ENCODE measurements at places on chromosomes 4 and X.

DNA sequence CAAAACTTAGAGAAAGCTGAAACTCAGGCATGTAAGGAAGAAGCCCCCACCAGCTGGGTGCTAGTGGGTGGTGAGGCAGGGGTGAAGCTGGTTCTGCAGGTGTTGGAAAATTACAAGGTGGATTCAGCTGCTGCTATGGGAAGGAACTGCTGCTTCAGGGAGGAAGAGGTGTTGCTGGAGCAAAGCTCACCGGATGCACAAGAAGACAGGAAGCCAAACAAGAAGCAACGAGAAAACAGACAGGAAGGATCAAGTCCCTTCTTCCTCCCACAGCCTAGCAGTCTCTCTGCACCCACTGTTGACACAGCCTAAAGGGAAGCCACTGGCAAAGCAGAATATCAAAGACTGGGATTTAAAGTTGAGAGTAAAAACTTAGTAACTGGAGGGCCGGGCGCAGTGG, 100.2 kb upstream of the JADE1 start:
- no peak for DNase-seq

- peak; percentile 52 for DNase-seq
Measured at GRCh38 chr4:26028793-26029567, 115.0 kb downstream of the SMIM20 start.

DNA sequence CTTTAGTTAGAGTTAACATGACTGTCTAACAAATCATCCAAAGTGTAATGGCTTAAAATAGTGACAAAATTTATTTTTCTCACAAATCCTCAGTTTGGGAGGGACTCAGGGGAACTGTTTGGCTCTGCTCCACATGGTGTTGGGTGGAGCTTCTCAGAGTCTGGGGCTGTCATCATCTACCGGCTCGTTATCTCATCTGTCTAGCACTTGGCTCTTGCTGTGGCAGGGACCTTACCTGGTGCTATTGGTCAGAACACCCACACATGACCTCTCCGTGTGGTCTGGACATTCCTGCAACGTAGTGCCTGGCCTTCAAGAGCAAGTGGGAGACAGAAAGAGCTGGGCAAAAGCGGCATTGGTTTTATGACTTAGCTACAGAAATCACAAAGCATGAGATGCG, 866.9 kb upstream of the FRG1 start:
- no peak for DNase-seq

DNA sequence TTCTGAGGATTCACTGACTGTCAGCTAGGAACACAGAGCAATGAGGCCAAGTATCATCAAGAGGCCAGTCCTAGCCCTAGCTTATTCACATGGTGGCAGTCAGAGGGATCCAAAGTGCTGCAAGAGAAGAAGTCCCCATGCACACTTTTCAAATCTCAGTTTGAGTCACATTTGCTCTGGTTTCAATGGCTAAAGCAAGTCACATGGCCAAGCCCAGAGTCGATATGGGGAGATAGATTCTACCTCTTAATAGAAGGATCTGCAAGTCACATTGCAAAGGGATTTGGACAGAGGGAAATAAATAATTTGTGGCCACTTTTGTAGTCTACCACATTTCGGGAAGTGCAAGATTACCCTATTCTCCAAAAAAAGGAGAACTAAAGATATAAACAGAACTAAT, 3.7 kb upstream of the LCORL start:
- no peak for DNase-seq

DNA sequence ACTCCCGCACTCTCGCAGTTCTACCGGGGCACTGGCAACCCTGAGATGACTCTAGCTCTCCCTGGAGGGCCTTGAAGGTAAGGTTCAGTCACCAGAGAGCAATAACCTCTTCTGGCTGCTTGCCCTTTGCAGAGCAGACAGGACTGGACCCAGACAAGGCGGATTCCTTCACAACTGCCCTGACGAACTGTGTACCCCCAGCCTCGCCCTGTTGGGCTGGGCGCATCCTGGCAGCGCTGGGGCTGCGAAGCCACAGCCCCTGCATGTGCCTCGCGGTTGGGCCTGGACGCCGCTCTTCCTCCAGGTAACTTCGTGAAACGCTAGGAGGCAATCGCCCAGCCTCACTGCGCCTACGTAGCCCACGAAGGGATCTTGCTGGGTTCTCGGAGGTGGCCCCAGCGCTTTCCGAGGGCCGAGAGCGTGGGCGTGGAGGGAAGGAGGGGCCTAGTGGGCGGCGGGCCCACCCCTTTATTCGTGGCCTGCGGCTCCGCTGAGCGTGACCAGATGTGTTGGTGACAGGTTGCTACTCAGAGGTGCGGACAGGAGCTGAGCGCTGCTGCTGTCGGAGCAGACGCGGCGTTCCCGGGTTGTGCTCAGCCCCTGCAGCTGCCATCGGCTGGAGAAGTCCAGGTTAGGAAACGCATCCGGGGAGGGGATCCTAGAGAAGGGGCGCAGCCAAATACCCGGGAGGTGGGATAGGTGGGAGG, 1.9 kb upstream of the MAMLD1 start:
- no peak for DNase-seq

DNA sequence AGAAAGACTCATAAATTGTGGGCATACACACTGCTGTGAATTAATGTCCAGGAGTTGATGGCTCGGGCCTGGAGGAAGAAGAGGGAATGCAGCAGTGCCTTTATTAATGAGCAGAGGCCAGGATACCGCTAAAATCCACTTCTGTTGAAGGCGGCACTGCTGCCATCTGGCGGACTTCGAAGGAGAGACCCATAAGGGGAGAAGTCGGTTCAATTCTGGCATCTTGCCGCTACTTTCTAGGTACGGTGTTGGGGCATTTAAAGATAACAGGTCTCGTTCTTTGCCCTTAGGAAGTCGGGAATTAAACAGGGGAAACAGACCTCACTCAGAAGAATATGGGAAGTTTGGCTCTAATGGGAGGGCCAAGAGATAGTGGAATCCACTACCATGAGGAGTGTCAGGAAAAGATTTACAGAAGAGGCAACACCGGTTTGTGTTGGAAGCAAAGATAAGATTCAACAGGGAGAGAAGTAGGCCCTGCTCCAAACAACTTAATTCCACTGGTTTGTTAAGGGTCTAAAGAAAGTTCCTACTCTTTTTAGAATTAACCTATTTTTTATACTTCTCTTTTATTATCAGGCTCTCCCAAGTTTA, 133.6 kb upstream of the GIMD1 start:
- DNase-seq, result no peak

DNA sequence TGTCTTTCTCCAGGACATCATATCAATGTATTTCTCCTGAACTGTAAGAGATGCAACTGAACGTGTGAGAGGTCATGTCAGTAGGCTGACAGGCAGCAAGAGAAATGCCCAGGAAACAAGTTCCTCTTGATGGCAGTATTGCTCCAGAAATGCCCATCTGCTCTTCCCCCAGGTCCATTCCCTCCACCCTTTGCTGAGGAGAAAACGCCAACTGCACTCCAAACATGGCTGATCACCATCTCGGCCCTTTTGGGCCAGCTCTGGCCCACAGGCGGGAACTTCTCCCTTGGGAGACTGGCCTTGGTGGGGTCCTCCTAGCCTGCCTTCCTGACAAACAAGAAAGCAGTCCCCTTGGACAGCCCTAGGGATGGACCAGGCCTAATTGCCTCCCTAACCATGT, 276.5 kb upstream of the AGTR2 start:
- DNase-seq, result no peak

DNA sequence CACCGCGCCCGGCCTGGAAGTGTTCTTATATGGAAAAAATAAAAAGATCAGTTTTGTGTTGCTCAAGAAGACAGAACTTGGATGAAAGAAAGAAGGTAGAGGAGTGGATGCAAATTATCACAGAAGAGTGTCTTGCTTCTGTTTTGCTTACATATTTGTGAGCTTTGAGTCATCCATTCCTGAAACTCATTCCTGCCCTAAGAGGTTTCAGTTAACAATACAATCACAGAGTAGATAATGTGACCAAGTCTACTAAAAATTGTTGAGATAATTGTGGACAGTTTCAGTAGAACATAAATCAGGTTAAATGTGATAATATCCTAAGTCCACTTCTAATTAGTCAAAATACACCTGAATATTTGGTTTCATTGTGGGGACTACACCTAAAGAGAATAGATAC, 26.4 kb upstream of the LRCH2 start:
- no peak for DNase-seq

- no peak for DNase-seq
Measured at GRCh38 chr4:87071401-87071800, 136.6 kb downstream of the AFF1 start.

- DNase-seq, result no peak
Measured at GRCh38 chr4:32192363-32192762, 1472.2 kb downstream of the PCDH7 start.

DNA sequence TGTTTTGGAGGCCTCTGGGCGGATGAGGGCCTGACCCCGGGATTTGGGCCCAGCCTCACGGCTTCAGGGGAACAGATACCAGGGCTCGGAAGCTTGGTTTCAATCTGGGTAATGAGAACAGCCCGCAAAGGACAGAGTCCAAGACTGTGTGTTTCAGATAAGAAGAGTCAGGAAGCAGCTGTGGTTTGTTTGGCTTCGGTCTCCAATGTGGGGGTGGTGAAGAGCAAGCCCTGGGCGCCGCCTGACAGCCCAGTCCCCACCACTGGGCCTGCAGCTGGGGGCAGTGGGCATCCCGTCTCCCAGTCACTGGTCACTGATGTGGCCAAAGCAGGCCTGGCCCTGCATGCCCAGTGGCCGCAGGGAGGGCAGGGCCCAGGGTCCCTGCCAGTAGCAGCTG, 9.1 kb downstream of the WFS1 start:
- DNase-seq, result no peak

DNA sequence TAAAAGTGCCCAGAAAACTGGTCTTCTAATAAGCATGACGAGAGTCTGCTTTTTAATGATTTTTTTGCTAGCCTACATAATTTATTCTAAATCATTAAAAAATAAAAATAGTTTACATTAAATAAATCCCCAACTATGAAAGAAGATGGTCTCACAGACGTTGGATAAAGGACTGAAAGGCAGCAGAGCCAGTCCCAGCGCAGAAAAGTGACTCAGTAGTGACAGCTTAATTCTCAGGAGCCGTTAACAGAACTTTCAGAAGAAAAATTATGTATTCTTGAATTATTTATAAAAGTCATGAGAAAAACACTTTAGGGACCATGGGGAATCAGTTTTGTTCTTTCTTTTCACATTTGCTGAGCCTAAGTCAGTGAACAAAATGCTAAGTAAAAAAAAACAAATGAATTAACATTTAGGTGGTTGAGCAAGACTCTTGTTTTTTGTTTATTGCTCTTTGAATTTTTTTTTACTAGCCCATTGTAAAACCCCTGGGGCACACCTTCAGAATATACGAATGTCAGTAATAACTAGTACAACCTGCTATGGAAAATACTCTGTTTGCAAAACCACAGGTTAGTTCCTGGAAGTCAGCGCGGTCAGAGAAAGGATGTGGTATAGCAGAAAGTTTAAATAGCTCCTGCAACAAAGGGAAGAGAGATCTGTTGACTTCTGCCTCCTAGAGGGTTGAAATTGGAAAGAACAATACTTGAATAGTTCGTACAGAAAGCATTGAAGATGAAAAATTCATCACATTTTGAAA, 50.4 kb upstream of the CCDC160 start:
- peak; percentile 30 for DNase-seq

DNA sequence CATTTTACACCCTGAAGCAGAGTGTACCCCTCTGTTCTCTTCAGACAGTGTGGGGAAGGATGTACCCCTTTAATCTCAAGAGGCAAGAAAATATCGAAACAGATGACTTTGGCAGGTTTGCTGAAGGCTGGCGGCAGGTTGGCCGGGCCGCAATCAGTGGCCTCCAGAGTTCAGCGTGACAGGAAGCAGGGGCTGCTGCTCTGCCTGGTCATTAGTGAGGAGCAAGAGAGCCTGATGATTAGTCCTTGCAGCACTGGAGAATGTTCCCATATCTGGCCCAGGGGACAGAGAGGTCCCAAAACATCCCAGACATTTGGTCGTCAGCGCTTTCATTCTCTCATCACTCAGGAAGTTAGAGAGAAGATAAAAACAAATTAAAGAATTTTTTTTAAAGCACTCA, 352.8 kb downstream of the SPRY1 start:
- no peak for DNase-seq

- DNase-seq, result no peak
Measured at GRCh38 chr4:27129871-27130366, 269.3 kb downstream of the STIM2 start.

DNA sequence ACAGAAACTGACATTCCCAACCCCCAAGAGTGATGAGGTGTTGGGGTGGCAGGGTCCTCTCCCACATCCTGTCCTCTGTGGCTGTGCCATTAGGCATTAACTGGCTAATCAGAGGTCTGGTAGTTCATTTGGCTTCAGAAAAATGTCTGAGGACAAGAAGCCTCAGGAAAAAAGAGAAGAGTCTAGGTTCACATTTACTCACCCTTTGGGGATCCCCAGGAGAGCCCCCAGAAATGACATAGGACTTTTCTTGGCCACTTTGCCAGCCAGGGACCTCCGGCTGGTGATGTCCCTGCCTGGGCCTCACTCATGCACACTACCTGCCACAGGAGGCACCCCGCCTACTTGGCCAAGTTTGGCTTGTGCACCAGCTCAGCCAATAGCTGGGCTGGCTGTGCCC, 173.0 kb downstream of the RBM46 start:
- DNase-seq, result no peak

DNA sequence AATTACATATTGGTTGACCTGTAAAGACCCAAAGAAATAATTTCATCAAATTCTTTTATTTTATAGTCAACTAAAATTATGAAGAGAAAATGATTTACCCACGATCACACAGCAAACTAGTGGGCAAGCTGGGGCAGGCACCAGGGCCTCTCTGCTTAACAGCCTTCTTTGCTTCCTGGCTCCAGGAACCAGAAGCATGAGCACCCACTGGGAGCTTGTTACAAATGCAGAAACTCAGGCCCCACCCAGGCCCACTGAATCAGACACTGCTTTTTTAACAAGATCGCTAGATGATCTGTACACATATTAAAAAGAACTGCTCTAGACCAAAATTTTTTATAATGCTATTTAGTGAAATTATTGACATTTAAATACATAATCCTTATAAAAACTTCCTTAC, 95.0 kb downstream of the GEMIN8 start:
- no peak for DNase-seq

- no peak for DNase-seq
Measured at GRCh38 chr4:26746802-26747213, 113.8 kb upstream of the STIM2 start.

GRCh38 chr4:76515975-76516843, 81.2 kb downstream of the SHROOM3 start:
- no peak for DNase-seq

DNA sequence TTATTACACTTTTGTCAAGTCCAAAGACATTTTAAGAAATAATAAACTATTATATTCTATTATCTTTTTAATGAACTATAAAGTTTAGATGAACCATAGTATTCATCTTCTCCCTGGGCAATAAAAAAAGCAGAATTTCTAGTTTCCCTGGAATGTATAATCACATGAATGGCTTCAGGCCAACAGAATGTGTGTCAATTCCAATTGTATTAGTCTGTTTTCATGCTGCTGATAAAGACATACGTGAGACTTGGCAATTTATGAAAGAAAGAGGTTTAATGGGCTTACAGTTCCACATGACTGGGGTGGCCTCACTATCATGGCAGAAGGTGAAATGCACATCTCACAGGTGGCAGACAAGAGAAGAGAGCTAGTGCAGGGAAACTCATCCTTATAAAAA, 70.7 kb upstream of the ANXA10 start:
- DNase-seq, result no peak
